ENCODE measurements at places on chromosomes 4 and X.

GRCh38 chrX:793216-793770 lies 162.7 kb downstream of the SHOX start:
- DNase-seq, result no peak

GRCh38 chr4:2335729-2336101 lies 73.8 kb upstream of the MXD4 start:
- DNase-seq, result no peak

DNA sequence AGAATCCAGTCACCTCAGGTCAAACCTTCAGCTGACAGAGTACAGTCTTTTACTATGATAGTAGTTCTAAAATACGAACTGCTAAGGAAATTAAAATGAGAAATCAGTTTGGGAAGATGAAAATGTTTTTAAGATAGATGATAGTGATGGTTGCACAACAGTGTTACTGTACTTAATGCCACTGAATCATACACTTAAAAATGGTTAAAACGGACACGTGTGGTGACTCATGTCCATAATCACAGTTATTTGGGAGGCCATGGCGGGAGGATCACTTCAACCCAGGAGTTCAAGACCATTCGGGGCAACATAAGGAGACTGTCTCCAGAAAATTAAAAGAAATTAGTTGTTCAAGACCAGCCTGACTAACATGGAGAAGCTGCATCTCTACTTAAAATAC lies 41.4 kb downstream of the ABHD18 start:
- no peak for DNase-seq

DNA sequence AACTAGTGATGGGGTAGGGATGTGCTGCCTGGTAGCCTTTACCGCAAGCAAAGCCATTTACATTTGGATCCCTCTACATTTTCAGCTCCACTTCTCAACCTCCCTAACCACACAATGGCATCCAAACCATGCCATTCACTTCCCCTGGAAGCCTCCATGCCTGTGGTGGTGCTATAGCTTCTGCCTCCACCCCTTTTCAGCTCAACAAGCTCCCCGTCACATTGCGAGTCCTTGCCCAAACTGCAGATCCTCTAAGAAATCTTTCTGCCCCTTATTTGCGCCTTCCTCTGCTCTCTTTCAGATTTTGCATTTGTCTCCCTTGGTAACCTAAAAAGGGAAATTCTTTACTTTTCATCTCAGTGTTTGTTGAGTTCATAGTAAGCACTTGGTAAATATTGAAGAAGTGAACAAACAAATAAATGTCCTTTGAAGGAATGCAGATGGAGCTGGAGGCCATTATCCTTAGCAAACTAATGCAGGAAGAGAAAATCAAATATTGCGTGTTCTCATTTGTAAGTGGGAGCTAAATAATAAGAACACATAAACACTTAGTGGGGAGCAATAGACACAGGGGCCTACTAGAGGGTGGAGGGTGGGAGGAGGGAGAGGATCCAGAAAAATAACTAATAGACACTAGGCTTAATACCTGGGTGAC lies 6.9 kb downstream of the CYTL1 start:
- no peak for DNase-seq

DNA sequence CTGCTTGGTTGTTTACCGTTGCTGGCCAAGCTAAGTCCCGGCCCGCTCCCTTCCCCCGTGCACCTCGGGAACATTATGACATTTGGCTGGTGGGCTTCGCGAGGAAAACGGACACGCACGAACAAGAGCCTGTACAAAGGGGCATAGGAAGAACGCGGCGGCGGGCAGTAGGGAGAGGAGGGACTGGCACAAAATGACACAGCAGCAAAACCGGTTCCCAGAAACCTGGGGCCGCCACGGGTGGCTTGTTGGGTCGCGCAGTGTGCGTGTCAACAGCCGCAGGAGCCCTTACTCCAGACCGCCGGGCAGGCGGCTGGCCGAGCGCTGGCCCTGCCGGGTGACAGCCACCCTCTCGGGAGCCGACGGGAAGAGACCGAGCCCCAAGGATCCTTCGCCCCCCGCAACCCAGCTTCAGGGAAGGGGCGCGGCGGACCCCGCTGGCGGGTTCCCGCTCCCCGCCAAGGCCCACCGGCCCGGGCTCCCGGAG lies 1.6 kb upstream of the LIN54 start:
- DNase-seq, result peak; percentile 44

GRCh38 chr4:83440148-83440814 lies 15.3 kb downstream of the HELQ start:
- no peak for DNase-seq

GRCh38 chr4:5691491-5692132 lies 16.7 kb downstream of the EVC2 start:
- no peak for DNase-seq

DNA sequence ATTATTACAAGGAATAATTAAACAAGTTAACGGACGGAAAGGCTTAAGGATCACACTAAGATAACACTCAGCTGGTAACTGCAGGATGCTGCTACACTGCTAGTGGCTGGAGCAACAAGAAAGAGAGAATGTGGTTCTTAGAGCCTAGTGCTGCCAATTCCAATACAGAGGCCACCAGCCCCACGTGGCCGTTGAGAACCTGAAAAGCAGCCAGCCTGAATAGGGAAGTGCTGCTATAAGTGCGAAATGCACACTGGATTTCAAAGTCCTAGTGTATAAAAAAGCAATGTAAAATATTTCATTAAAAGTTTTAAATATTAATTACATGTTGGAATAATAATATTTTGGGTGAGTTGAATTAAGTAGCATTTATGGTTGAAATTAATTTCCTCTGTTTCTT lies 257.3 kb upstream of the TAPT1 start:
- no peak for DNase-seq

DNA sequence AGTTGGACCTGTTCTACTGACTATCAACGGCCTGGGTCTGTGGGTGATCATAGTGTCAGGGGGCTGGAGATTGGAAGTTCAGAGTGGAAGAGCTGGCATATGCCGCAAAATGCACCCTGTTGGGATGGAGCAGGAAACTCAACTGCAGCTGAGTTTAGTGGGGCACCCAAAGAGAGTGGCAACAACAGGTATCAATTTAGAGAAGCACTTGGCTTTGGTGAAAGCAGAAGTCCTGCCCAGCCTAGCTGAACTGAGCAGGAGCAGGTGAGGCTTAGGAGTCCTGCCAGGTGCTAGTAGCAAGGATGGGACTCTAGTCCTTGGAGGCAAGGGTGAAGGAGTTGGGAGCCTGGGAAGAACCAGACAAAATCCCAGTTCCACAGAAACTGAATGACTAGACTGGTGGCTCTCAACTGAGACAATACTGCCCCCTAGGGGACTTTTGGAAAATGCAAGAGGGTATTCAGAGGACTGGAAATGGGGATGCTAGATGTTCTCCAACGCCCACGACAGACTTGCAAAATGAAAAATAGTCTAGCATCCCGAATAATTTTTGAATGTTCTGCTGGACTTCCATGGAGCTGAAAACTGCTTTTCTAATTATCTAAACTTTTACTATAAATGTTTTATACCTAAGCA lies 49.4 kb downstream of the RTL9 start:
- DNase-seq, result peak; percentile 49

DNA sequence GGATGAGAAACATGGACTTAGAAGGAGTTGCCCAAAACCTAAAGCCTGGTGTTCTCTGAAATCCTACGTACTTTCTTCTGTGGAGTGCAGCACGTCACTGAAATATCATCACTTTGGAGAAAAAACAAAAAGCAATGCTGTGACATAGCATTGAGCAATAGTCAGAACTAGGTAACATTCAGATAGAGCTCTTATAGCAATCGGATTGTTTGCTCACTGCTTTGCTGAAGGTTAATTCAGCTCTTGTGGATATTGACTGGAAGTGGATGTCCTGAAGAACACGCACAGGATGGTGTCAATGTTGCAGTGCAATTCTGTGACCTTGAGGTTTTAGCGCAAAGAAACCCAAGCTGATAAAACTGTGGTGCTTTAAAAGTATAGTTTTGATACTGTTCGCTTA lies 114.2 kb upstream of the GRXCR1 start:
- DNase-seq, result no peak

GRCh38 chr4:99215521-99215920 lies 3.5 kb downstream of the ADH6 start:
- no peak for DNase-seq

DNA sequence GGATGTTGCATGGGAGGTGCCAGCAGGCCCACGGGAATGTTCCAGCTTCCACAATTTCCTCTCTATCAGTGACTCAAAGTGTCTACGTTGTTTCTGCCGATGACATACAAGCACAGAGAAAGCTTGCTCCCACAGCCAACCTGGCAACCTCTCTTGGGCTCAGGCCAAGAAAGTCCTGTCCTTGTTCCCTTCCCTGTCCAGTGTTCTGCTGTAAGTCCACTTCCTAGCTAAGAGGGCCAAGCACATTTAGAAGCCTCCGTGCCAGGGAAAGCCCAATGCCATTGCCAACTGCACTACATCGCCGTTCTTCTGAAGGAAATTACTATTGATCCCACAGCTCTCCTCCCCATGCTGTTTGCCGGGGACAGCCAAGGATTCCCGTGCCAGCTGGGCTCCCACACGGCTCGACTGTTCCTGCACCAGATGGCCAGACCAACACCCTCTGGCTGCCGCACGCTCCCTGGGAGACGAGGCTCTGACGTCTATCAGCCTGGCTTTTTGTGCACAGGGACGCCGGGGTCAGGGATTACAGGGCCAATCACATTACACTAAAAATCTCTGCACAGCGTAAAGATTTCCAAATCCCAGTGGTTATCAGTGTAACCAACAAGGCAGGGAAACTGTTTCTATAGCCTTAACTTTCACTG lies 284.0 kb downstream of the BCOR start:
- DNase-seq, result no peak

DNA sequence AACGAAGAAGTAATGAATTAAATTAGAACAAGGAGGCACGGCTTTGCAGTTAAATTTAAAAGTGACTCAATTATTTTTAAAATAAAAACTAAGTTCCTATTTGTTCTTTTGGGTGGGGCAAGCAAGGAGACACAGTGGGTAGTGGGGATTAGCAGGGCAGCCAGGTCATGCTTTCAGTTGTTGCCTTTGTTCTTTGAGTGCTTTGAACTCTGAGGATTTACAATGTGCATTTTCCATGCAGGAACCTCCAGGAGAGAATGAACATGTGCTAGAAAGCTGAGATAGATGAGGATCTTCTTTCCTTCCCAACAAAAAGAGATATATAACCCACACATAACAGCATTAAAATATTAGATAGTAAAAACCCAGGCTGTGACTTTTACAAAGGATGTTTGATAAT lies 420.4 kb upstream of the CTSO start:
- DNase-seq, result no peak

DNA sequence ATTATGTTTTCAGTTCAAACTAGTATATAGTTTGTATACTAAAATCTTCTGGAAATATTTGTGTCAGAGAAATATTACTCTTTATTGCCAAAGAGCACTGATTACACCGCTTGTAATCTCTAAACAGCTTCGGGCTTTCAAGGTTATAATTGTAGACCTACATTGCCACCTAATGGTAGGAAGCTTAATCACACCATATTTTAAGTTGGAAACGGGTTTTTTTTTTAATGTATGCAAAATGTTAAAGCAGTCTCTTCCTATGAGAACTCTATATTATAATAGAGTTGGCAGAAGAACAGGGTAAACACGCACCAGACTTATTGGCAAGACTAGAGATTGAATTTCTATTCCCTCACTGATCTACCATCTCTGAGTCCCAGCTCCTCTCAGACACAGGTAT lies 19.5 kb upstream of the NFXL1 start:
- no peak for DNase-seq

- no peak for DNase-seq
Observed at GRCh38 chr4:15012017-15012788, 9.9 kb downstream of the CPEB2 start.

GRCh38 chr4:140635606-140636005 lies 66.8 kb upstream of the UCP1 start:
- DNase-seq, result no peak

DNA sequence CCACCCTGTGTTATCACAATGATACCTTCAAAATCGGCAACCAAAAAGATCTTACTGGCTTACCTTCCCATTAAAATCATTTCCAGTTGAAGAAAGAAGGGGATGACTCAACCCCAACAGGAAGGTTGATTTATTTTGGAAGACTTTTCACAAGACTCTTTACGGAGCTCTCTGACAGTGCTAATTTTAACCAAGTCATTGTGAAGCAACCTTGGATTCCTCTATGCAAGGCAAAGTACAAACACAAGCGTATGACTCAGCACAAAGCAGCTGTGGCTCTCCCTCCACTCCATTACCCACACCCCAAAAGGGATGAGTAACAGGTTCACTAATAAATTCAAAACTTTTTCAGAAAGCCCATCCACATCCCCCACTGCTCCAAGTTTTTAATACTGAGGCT lies 213.8 kb upstream of the FGF13 start:
- no peak for DNase-seq

All from activated naive CD4-positive, alpha-beta T cell treated with anti-CD3 and anti-CD28 coated beads, Interleukin-2, amount 10 ng/mL, durations not matched to agents 7 days and 5 days (primary cell).